ENCODE measurements at places on chromosomes 7 and 10. TPM values are rescaled to one million over a fixed set of nuclear protein-coding genes. Genes with fewer than 3 reads are reported as not detected.

SPAM1 gene
- total RNA-seq = not detected

COL28A1 gene
- 0.81 TPM for total RNA-seq

- no peak for DNase-seq
Measured at GRCh38 chr10:131792809-131793208, 108.0 kb upstream of the PPP2R2D start.

HMX2 gene
- total RNA-seq = 1.4 TPM

AZGP1 gene
- total RNA-seq = 2.7 TPM

DNA sequence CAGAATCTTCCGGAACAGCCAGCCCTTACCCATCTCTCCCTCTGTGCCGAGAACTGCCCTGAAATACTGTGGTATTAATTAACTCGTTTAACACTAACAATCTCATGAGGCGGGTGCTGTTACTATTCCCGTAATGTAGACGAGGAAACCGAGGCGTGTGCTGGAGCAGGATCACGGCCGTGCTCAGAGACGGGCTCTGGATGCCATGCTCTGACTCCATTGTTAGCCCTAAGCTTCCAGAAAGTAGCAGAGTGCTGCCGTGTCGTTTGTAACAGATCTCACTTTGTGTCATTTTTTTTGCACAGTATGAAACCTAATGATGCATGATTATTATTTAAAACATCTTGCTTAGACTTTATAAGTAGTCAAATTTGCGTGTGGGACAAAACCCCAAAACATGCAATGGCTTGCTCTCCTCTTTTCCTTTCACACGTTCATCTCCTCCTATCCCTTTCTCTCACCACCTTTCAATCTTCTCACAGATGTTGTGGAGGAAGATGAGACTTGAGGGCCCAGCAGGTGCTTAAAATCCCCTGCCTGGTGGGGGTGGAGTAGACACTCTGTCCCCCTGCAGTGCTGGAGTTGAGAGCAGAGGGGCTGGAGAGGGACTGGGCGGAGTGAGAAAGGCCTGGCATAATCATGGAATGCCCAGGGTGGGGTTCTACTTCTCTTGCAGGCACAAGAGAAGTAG is 482 bp upstream of the ACTR3C start:
- no peak for DNase-seq

PPP1R3C gene
- total RNA-seq = 2.8 TPM

- DNase-seq = no peak
Measured at GRCh38 chr7:12207046-12207445, 4.0 kb upstream of the TMEM106B start.

ASIC3 gene
- 5.5 TPM for total RNA-seq

DNA sequence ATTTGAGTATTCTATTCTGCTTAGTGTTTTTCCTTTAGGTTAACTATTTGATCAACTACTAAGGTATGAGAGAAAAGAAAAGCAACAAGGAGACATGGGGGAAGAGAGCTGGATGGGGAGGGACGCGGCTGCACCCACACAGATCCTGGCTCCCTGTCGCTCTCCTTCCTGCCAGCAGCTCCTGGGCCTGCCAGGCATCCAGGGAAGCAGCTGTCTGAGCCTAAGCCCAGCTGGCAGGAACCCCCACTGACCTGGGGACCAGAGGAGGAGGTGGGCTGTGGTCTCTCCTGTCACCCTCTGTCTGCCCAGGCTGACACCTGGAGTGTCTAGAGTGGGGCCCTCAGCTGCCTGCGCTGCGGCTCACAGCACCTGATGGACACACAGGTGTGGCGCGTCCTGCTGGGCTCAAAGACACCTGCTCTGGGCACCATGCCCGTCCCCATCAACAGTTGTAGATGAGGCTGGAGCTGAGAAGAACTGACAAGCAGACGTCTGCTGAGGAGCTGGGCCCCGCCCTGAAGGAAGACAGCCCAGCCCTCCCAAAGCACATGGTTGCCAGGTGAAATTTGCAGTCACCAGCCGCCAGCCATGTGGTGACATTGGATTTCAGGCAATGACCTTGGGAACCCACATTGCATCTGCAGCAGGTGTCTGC is 207.9 kb downstream of the PLXNA4 start:
- no peak for DNase-seq

- no peak for DNase-seq
Measured at GRCh38 chr10:16049050-16049449, 188.7 kb upstream of the MINDY3 start.

- no peak for DNase-seq
Measured at GRCh38 chr10:62870866-62871265, 54.7 kb upstream of the EGR2 start.

- DNase-seq = peak; percentile 80
Measured at GRCh38 chr10:101780818-101781654, 2.2 kb downstream of the NPM3 start.

ADCY1 gene
- 29.0 TPM for total RNA-seq

DNA sequence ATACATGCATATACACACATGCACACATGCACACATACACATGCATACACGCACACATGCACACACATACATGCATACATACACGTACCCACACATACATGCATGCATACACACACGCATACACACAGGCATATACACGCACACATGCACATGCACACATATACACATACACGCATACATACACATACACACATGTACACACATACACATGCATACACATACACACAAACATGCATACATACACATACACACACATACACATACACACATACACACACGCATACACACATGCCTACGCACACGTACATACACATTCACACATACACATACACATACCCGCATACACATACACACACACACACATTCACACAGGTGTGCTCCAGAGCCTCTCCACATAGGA is 81.0 kb upstream of the KMT2E start:
- no peak for DNase-seq

DNA sequence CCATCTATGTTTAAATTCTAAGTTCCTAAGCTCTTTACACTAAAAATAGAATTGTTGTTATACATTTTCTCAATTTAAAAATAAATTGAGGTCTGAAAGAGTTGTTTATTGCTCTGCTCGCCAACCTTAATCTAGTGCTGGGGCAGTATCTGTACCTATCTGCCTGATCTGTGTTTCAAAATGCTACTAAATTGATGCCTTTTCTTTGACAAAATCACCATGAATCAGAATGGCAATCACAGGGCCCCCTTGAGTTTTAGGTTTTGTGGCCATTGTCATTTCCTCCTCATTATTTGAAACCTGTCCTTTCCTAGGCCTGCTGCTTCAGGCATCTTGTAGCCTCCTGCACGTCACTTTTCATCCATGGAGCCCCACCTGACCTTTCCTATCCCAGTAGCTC is 301.5 kb downstream of the EXOC4 start:
- no peak for DNase-seq

GRCh38 chr10:80659289-80659688 is 121.6 kb downstream of the SH2D4B start:
- DNase-seq = no peak

GRCh38 chr7:10685040-10685439 is 288.6 kb upstream of the PHF14 start:
- no peak for DNase-seq

- peak; percentile 15 for DNase-seq
Measured at GRCh38 chr7:147418966-147419365, 1171.6 kb upstream of the C7orf33 start.
